Skeletal muscle cell (primary cell): ENCODE measurements at places on chromosomes 2 and 18.
A peak's percentile ranks its signal among the peaks of the same experiment; 100 is the strongest.

GRCh38 chr2:239004274-239005015, 156.6 kb downstream of the TWIST2 start:
- no peak for DNase-seq

GRCh38 chr2:95361216-95361980, 41.1 kb upstream of the FAHD2A start:
- no peak for DNase-seq

DNA sequence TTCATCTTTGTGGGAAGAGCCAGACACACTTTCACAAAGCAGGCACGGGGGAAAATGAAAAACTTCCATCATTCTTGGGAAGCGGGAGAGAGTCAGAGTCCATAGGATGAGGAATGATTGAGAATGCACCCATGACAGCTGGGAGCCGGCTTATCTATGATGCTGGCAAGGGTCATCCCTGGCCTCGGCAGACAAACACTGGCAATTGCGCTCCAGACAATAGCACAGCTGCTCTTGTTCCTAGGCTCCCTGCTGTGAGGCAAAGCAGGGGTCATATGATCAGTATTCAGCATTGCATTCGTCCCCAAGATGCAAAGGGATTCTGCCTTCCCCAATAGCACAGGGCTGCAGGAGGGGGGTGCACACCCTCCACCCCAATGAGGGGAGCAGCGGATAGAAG, 33.0 kb downstream of the CYRIA start:
- no peak for DNase-seq

DNA sequence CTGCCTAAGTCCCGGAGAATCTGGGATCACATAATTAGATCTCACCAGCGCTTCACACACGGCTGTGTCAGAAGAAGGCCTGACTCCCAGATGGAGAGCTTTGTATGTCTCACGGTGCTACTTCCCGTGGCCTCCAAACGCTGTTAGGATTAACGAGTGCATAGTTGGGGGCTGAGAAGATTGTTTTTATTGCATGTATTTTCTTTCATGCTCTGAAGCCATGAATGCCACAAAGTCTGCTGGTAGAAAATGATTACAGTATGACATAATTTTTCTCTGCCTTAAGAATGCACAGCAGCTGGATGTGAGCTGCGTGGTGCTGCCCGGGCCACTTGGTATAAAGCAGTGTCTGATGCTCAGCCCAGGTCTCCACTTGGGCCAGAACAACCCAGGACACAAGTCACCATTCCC, 166.5 kb downstream of the SEPTIN10 start:
- peak; percentile 89 for DNase-seq

DNA sequence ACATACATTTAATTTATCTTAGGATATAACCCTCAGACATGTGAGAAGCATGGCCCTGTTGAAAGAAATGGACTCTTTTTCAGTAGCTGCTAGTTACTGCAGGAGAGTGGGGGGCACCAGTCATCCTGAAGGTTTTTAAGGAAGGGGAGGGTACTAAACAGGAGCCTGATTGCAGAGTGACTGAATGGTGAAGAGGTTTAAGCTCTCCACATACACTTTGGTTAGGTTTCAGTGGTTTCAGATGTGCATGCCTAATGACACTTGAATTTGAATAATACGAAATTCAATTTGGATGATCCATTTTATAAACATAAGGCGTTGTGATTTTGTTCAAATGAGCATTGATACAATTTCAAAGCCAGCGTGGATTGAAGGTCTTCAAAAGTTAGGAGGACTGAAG, 10.9 kb upstream of the FAM237A start:
- no peak for DNase-seq

DNA sequence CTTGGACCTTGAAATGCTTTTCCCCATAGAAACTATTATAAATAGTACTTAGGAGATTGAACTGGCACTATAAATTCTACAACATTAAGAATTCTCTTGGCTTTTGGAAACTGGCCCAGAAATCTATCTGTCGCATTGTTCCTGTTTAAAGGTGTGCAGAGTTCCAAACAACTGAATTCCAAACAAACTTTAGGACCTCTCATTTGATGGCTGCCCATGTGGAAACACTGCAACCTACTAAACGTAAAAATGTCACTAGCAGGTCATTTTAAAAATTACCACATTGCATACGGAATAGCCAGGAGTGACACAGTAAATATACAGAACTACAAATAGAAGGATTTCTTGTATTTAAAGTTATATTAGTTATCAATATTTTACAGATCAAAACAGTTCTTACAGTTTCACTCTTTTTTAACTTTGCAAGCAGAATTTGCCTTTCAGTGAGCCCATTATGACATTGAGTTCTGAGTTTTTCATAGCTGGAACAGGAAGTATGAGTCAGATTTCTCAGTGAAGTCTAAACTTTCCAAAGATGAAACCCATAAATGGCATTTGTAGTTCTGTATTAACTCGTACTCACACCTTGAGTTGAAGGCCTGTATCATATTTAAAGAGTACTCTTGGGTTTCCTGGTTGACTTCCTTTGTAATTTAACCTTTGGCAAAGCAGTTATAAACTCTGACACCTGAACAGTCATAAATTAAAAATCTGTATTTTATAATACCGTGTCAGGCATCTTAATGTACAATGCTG, 142.3 kb upstream of the BOD1L2 start:
- no peak for DNase-seq

- no peak for DNase-seq
Observed at GRCh38 chr18:80167931-80168330, 58.9 kb downstream of the ADNP2 start.

DNA sequence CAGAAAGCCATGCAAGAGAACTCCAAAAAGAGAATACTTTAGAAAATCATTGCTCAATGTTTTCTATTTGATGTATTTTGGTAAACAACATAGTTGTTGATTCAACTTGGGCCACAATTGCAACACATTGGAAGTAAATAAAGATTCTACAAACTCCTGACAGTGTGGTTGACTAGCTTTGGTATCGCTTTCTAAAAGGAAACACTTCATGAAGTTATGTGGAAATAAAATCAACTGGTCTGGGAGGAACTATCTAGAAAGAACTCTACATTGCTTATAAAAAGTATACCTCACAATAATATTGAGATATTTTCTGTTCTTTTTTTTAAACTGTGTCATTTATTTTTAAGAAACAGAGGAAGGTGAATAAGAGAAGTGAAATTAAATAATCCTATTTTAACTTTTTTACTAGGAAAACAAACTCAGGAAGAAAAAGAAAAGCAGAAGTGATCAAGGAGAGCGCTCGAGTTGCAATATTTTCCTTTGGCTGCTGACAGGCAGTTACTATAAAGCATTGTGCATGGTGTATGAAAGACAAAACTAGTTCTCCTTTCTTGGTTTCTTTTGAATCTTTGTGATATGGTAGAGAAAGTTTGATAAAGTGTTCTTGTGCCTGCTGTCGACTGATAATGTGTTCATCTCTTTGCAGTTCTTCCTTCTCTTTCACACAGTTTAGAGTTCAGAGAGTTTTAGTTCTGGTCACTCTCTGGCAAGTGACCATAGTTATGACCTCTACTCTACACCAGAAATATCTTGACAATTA, 3.0 kb downstream of the DHRS9 start:
- DNase-seq = no peak

- DNase-seq = no peak
Observed at GRCh38 chr2:169415233-169415748, 53.0 kb upstream of the LRP2 start.

- no peak for DNase-seq
Observed at GRCh38 chr2:236575510-236575909, 5.9 kb downstream of the ACKR3 start.

- peak; percentile 28 for DNase-seq
Observed at GRCh38 chr18:76528477-76529432, 33.7 kb upstream of the ZNF516 start.

GRCh38 chr2:189261431-189261841, 81.9 kb upstream of the COL5A2 start:
- peak; percentile 63 for DNase-seq

DNA sequence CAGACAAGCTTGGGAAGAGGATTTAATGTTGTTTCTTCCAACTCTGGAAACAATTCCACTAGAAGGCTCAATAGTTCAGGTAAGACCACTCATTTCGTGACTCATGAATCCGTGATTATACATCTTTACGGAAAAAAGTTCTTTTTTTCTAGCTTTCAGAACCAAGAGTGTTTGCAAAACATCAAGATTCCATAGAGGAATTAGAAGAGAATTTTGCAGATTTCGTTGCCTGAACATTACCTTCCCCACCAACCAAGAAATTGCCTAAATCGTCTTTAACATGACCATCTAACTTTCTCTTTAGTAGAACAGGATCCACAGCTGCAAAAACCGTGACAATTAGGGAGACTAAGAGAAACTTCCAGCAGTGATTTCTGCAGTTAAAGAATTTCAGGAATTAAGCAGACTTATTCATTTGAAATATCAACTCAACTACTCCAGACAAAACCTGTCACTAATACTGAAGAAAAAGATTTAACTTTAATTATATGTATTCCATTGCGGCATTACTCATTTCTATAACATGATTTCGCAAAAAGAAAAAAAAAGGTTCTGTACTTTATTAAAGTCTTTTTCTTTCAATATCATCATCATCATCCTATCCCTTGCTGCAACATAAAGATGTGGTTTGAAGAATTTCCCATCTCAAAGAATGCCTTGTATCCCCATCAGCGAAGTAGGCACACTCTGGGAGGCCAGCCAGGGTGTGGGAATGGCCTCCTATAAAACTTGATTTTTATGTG, 1.9 kb upstream of the NAB1 start:
- DNase-seq = no peak

GRCh38 chr18:57107140-57107832, 39.6 kb upstream of the BOD1L2 start:
- DNase-seq = peak; percentile 9

GRCh38 chr2:233470011-233470687, 96.4 kb downstream of the USP40 start:
- no peak for DNase-seq

GRCh38 chr2:105590780-105591660, 153.7 kb upstream of the NCK2 start:
- DNase-seq = no peak

GRCh38 chr18:79476918-79477571, 81.3 kb downstream of the NFATC1 start:
- DNase-seq = no peak

DNA sequence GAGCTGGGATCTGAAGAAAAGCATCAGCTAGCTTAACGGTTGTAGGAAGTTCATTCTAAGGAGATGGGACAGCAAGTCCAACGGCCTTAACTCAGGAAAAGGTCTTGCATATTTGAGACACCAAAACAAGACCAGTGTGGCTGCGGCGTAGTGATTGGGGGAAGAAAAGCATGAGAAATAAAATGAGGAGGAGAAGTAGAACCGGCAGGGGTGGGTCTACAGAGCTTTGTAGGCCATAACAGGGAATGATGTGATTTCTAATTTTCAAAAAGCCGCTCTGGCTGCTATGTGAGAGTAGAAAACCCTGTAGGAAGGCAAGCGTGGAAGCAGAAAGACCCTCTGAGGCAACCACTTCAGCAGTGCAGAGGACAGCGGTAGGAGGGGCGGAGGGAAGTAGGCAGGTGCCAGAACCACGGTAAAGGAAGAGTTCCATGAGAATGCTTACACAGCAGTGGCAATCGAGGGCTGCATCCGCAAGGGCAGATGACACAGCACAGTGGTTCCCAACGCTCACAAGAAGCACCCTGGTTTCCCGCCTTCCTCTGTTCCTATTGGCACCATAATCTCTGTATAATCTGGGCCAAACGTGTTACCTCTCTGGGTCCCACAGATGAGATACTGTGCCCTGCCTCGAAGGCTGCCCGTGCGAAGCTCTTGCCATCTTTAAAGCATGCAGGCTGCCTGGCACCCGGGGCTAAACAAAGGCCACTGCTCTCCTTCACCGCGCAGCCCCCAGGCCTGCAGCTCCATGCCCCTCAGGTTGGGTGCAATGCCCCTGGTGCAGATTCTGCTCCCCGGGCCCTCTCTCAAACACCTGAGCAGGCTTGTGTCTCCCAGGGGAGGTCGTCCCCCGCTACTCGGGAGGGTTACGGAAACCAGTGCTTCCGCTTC, 795 bp downstream of the ANKRD39 start:
- DNase-seq = no peak

DNA sequence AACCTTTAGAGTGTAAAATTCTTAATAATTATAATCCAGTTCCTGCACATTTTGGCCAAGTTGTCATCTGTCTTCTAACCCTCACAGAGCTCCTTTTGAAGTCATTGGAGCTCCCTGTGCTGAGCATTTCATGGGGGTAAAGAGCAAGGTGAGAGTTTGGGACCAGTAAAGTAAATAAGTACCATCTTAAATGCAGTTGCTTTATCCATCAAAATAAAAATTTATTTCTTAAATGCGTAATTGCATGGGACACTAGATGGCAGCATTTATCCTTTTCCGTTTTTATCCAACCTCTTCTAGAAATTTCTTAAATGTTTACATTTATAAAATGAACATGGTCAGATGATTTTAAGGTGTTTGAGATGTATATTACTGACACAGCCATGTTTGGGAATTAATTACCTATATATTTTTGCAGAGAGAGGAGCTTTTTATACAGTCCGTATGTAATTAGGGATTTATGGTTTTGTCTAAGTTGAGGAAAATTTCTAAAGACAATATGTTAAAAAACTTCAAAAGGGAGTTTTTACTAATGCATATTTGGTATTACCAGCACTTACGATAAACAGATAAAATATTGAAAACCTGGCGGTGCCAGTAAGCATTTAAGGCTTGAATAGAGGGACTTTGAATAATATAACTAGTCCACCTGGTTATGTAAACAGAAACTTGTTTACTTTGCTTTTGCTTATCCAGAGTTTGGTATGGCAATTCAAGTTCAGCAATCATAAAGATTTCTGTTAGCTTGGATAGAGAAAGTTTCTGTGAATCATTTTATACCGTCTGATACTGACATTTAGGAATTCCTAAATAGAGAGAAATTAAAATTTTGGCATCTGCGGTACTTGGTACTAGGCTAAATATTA, 54.5 kb downstream of the ACSL3 start:
- no peak for DNase-seq

DNA sequence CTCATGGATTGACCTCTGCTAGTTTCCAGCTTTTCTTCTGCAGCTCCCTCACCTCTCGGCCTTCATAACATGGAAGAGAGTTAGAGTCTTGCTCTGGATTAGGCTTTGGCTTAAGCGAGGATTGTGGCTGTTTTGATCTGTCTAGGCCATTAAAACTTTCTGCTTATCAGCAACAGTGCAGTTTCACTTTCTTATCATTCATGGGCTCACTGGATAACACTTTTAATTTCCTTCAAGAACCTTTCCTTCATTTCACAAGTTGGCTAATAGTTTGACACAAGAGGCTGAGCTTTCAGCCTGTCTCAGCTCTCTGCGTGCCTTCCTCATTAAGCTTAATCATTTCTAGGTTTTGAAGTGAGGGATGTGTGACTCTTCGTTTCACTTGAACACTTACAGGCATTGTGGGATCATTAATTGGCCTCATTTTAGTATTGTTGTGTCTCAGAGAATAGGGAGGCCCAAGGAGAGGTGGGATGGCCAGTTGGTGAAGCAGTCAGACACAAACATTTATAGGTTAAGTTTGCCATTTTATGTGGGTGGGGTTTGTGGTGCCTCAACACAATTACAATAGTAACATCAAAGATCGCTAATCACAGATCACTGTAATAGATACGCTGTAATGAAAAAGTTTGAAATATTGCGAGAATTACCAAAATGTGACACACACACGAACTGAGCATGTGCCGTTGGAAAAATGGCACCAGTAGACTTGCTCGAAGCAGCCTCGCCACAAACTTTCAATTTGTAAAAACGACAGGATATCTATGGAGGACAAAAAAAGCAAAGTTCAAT, 129.3 kb downstream of the ZNF236 start:
- no peak for DNase-seq

- DNase-seq = no peak
Observed at GRCh38 chr2:109692013-109692743, 78.0 kb downstream of the SOWAHC start.
